ENCODE measurements at places on chromosomes 4 and X.
A peak's percentile ranks its signal among the peaks of the same experiment; 100 is the strongest.

GRCh38 chrX:23907498-23908218 is at the start of the genes APOO and CXorf58:
Gene APOO (minus strand): TSS chrX:23907938. CDS start chrX:23907702, 236 bp downstream.
Gene CXorf58 (plus strand): TSS chrX:23908006. CDS start chrX:23910303, 2,297 bp downstream.
- peak; percentile 52 for DNase-seq

GRCh38 chr4:115126491-115126890 is 13.1 kb upstream of the NDST4 start:
- no peak for DNase-seq

DNA sequence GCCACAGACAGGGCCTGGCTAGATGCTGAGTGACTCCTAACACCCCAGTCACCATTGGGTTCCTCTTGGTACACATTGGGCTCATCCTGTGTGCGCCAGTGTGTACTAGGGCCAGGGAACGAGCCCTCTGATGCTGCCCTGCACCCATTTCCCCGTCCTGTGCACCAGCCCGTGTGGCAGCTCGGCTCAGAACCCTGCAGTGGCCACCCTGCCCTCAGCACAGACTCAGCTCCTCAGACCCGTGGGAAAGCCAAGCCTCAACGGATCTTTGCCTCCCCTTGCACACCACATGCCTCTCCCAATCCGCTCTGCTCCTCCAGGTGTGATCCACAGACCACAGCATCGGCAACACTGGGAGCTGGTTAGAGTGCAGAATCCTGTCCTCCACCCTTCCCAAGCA is 38.6 kb downstream of the EVC start:
- DNase-seq, result no peak

GRCh38 chr4:67141586-67141985 is 403.7 kb downstream of the CENPC start:
- no peak for DNase-seq

- no peak for DNase-seq
These were observed 15.7 kb upstream of the H2AZ1 start for GRCh38 chr4:99965674-99966350.

GRCh38 chr4:10947898-10948297 is 263.3 kb upstream of the CLNK start:
- no peak for DNase-seq

- no peak for DNase-seq
These were observed 24.9 kb downstream of the RGS12 start for GRCh38 chr4:3317656-3318211.

GRCh38 chr4:77073981-77074380 is 1.8 kb downstream of the CCNI start:
- DNase-seq, result no peak

GRCh38 chr4:16226816-16227461 is 668 bp upstream of the TAPT1 start:
- DNase-seq, result no peak

DNA sequence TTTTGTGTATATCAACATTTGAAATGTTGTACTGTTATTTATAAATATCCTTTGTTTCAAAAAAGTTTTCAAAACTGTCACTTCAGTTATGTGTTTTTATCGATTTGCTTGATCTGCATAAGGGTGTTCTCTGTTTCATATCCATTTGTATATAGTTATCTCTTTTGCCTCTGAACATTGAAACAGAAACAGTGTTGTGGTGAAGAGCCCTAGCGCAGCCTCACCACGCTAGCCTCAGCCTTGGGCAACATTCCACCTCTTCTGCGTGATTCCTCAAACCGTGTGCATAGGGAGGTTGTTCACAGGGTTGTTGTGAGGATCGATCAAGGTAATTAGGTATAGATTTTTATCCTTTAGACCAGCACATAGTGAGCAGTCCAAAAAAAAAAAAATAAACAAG is 287.0 kb upstream of the GALNT7 start:
- DNase-seq, result no peak

GRCh38 chrX:134669378-134670098 is 11.3 kb upstream of the PLAC1 start:
- no peak for DNase-seq

GRCh38 chr4:70570796-70571195 is 21.3 kb upstream of the AMBN start:
- no peak for DNase-seq

GRCh38 chr4:111210595-111210994 is 587.7 kb upstream of the PITX2 start:
- no peak for DNase-seq

DNA sequence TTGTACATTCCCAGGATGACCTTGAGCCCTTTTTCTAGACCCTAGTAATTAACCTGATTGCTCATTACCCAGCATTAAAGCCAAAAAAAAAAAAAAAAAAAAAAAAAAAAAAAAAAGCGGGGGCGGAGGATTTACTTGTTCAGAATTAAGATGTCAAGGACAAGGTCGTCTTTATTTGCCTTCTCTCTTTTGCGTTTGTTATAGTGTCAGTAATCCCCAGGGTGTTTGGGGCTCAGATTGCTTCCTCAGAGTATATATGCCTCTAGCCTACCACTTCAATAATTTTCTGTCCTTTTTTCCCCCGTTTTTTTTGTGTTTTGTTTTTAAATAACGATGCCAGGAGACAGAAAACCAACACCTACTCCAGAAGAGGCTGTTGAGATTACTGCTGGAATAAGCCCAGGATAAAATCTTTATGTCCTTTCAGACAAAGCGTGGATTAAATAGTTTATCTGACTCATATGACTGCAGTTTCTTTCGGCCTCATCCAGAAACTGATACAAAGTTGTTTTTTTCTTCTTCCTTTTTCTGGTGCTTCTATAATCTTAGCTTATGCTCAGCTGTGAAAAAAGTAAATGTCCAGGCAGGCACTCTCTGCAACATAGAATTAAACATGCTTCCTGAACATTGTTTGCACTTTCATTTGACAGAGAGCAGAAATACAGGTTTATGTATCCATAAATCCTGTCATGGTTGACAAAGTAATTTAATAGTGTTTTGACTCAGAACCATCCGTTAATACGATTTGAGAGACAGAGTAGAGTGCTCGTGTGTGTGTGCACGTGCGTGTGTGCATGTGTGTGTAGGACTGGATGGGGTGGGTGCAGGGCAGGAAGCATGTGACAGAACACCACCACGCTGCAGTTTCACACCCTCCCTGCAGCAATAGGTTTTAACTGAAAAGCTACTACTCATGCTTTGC is 138.6 kb downstream of the AFF1 start:
- peak; percentile 69 for DNase-seq

GRCh38 chrX:129726307-129727111 is 12.3 kb upstream of the XPNPEP2 start:
- DNase-seq, result no peak

- DNase-seq, result no peak
These were observed 181.7 kb upstream of the AGTR2 start for GRCh38 chrX:115988825-115989224.

GRCh38 chr4:155889031-155889793 is 14.3 kb upstream of the TDO2 start:
- no peak for DNase-seq

DNA sequence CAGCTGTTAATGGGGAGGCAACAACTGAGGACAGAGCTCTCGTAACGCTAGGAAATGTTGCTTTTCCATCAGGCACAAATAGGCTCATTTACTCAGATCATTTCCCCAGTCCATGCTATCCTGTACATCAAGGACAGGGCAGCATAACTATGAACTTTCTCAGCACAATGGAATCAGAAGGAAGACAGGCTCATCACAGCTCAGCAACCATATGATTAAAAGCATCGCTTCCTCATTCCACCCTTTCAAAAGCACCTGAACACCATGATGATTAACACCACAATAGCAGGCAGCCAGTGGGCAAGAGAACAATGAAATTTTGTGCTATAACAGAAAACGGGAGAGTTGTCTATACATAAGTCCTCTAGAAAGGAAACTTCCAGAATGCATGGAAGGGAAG is 297.8 kb downstream of the ZNF674 start:
- DNase-seq, result no peak

GRCh38 chrX:15298201-15298600 is 17.2 kb downstream of the ASB11 start:
- no peak for DNase-seq

- DNase-seq, result no peak
These were observed 55.9 kb upstream of the IL15 start for GRCh38 chr4:141580523-141580922.

DNA sequence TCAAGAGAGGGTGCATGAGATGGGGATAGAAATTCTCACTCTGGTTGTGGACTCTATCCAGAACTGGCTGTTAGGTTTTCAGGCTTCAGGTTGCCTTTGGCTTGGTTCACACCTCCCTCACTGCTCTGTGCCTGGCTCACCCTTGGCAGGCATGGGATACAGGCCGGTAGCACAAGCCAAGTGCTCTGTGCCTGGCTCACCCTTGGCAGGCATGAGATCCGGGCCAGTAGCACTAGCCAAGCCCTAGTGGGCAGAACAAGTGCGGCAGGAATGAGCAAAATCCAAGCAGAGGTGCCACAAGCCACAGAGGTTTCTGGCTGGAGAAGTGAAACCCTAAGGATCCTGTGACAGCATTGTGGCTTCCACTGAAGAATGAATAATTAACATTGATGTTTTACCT is 1642.3 kb downstream of the C4orf33 start:
- DNase-seq, result no peak

DNA sequence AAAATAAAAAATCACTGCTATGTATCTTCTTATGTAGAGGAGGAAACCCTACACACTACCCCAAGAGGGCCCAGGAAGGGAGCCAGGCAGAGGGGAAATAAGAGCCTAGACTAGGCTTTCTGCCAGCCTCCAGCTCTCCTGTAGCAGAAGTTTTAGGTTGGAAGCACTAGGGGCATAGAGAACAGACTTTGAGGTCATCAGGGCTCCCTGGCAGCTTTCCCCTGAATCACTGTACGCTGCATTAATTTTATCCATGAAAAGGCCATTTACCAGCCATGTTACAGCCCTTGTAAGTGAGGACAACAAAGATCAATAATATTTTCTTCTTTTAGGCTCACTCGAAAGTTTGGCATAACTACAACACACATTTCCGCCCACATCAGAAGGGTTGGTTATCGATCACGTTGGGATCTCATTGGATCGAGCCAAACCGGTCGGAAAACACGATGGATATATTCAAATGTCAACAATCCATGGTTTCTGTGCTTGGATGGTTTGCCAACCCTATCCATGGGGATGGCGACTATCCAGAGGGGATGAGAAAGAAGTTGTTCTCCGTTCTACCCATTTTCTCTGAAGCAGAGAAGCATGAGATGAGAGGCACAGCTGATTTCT is 24.7 kb downstream of the RPL9 start:
- DNase-seq, result no peak

GRCh38 chr4:100569196-100569595 is 51.4 kb upstream of the EMCN start:
- DNase-seq, result no peak

- no peak for DNase-seq
These were observed 13.5 kb downstream of the ASB11 start for GRCh38 chrX:15301924-15302323.

DNA sequence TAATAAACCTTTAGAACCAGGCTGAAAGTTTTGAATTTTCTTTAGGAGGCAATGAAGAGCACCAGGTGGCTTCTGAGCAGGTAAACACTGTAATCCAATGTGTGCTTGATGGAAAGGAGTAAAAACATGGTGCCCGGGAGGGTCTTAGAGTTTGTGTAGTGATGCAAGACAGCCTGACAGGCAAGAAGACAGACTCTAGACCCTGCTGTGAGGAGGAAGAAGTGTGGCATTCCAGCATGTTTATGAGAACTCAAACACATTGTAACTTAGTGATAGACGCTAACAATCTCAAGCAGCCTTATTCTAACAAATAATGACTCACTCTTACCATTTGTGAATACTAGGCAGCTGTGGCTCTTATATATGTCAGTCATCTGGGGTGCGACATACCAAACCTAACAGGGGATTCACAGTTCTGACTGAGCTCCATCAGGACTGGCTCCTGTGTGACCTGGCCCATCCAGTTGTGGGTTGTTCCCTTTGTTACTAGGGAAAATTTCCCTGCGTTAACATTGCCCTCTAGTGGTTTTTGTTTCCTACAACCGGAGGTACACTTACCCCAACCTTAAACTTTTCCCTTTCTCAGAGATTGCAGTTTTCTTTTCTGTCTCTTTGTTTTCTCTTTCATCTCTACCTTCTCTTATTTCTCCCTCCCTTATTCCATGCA is 53.8 kb downstream of the VSIG4 start:
- no peak for DNase-seq

DNA sequence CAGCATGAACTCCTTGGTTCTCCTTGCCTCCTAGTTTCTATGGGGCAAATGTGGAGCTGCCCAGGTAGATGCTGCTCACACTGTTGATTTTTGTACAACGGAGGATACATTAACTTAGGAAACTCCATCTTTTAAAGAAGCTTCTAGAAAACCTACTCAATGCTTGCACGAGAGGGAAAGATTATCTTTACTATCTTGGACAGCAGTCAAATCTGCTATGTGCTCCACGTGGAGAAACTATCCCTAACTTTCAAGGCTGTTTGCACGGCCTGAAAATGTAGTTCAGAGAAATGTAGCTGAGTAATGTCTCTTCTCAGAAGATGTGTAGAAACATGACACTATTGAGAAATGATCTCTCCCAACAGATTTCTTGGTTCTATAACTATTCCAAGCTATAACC is 1530.9 kb upstream of the PABPC4L start:
- DNase-seq, result no peak

- DNase-seq, result no peak
These were observed 8.8 kb downstream of the LARP7 start for GRCh38 chr4:112645541-112646329.

GRCh38 chr4:25687773-25688172 is 32.1 kb downstream of the SLC34A2 start:
- DNase-seq, result no peak

DNA sequence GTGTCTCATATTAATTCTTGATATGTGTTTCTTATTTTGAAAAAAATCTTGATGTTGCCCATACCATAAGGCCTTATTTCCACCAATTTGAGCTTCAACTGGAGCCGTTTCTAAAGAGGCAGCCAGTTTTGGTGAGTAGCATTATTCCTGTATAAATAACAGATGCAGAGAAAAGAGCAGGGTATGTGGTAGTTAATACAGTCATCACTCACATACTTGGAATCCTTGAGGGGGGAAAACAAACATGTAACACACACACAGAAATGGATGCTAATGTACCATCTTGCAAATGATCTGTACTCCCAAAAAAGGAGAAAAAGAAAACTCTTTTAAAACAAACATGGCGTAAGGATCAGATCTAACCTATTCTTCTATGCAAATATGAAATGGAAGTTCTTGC is 389.7 kb downstream of the GPM6A start:
- no peak for DNase-seq

DNA sequence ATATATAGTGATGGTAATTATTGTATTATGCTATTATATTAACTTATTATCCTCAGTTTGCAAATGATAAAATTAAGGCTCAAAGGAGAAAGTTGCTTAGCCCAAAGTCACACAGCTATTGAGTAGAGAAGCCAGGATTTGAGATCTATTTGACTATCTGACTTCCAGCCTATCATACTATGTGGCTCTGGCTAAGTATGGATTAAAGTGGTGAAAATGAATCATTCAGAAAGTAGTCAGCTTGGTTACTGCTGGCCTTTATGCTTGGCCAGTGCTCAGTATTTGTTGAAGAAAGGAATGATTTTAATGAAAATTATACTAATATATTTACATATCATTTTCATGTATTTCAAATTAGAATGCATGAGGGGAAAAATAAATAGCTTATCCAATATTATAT is 219.8 kb downstream of the SHROOM3 start:
- DNase-seq, result no peak

Measured in NCI-H187 treated with DMSO at 0.1 percent for 48 hours (cell line).